ENCODE measurements at places on chromosomes 7 and 10. TPM values are rescaled to one million over a fixed set of nuclear protein-coding genes. Genes with fewer than 3 reads are reported as not detected.
A peak's percentile ranks its signal among the peaks of the same experiment; 100 is the strongest.

DNA sequence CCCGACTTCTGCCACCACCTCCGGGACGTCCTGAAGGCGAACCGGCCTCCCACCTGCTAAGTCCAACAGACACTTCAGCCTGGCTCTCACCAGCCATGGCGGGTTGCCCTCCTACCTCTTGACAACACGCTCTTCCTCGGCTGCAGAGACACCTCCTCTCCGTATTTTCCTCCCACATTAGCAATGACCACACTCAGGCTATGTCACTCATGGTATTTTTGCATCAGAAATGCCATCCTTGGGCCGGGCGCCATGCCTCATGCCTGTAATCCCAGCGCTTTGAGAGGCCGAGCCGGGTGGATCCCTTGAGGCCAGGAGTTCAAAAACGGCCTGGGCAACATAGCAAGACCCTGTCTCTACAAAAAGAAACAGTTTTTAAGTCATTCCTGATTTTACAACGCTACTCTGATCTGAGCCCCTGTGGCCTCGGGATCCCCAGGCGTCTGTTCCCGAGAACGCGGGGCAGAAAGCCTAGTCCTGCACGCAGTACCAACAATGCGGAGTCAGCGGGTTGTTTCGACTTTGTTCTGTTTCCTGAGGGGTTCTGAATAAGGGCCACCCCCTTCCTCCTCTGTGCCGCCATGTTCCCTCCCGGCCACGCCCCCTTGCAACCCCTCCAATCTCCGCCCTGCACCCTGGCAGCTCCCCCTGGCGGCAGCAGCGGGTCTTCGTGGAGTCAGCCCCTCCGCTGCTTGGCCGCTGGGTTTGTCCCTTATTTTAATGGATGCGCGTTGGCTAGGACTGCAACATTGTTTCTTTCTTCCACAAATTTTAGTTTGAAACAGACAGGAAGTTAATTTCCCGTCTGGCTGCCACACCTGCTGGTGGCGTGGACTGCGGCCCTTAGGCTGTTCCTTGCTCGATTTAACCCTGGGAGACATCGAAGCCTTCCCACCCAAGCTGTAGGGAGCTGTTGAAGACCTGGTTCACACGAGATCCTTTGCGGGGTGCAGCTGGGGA lies 9.7 kb upstream of the ZFAND2A start:
- DNase-seq = peak; percentile 95

The PLXDC2 gene
- total RNA-seq = 31.7 TPM

The UCMA gene
- 1.9 TPM for total RNA-seq

The GTF2I gene
- 308 TPM for total RNA-seq

GRCh38 chr7:128206747-128207500 lies 34.2 kb upstream of the LEP start:
- DNase-seq = no peak

GRCh38 chr10:47173929-47174442 lies 126.0 kb upstream of the GDF10 start:
- no peak for DNase-seq

The KIF11 gene
- 55.7 TPM for total RNA-seq

- DNase-seq = no peak
Observed at GRCh38 chr10:5840314-5841307, 27.4 kb upstream of the GDI2 start.

The PILRB gene
- 35.8 TPM for total RNA-seq

GRCh38 chr7:152051968-152052367 lies 26.5 kb downstream of the GALNT11 start:
- no peak for DNase-seq

The SEMA4G gene
- total RNA-seq = 13.0 TPM

DNA sequence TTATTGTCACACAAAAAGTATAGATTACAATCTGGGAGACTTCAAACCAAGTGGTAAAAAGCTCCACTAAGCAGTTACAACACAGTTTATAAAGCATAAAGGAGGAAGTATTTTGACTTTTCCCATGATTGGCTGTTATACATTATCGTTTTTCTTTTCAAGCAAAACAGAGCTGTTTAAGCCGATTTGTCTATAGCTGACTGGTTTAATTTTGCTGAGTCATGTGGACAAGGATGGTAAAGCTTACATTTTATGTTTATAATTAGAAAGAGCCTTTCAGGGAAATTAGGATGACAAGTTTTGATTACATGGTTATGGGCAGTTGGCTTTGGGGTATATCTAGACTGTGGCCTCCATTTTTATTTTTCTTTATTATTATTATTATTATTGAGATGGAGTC lies 152.5 kb upstream of the STK17A start:
- DNase-seq = no peak

Data from WTC11 (cell line).